ENCODE measurements at places on chromosomes 4 and X.

DNA sequence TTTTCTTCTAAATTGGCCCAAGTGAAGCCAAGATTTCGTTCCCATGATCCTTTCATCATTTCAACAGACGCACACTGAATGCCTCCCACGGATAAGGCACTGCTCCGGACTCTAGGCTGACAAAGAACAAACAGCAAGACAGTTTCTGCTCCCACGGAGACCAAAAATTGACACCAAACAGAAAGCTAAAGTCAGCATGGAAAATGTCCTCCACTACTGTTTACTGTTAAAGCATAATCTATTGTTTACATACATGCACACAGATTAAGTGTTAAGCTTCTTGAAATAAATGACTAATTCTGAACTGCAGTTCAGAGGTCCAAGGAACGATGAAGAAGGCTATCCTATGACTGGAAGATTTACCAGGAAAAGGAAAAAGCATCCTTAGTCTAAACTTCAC is 199.6 kb downstream of the AASDH start:
- no peak for DNase-seq
- H3K4me3 ChIP-seq, result no peak overlapping the region

DNA sequence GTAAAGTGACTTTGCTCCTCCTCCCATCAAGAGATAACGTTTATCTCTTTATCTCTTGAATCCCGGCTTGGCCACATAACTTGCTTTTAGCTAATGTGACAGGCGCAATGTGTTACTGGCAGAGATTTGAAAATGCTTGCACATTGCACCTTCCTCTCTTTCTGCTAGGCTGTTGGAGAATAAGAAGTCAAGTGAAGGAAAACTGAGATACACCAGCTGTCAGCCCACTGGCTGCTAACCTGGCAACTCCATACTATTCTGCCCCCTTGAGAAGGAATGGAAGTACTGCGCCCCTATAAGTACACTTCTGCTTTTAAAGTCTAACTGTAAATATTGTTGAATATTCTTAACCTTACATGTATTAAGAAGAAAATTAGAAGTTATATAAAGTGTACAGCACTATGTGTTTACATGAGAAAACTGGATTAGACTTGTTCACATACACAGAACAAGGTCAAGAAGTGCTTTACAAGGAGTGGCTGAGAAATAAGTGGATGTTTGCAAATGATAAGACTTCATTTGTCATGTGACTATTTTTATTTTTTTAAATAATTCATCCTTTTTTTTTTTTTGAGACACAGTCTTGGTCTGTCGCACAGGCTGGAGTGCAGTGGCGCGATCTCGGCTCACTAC is 424.5 kb upstream of the CTSO start:
- no peak overlapping the region for H3K27ac ChIP-seq
- no peak for DNase-seq
- H3K4me3 ChIP-seq, result no peak overlapping the region
- H3K4me1 ChIP-seq, result no peaks in the 10 kb centered on the region

- H3K4me1 ChIP-seq, result peaks cover 2% of the 10 kb centered on the region
- no peaks in the 10 kb centered on the region for H3K27me3 ChIP-seq
- H3K36me3 ChIP-seq, result peaks cover 3% of the 10 kb centered on the region
- no peak for DNase-seq
- H3K27ac ChIP-seq, result no peak overlapping the region
- no peak overlapping the region for H3K4me3 ChIP-seq
Observed at GRCh38 chr4:53055716-53056403, 193.7 kb downstream of the RASL11B start.

DNA sequence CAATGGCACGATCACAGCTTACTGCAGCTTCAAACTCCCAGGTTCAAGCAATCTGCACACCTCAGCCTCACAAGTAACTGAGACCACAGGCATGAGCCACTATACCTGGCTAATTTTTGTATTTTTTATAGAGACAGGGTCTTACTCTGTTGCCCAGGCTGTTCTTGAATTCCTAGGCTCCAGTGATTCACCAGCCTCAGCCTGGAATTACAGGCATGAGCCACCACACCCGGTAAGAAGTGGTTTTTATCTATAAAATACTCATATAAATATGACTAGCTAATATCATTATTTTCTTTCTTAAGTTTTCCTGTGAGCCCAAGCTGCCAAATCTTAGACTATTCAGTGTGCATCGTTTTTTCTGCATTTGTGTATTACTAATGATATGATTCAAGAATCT is 4.4 kb downstream of the SCFD2 start:
- H3K27me3 ChIP-seq, result peaks cover 11% of the 10 kb centered on the region

GRCh38 chrX:47171996-47172395 is 21.6 kb upstream of the UBA1 start:
- no peaks in the 10 kb centered on the region for H3K4me1 ChIP-seq
- no peak for DNase-seq
- H3K27ac ChIP-seq, result no peak overlapping the region
- H3K4me3 ChIP-seq, result no peak overlapping the region
- peaks cover 4% of the 10 kb centered on the region for H3K36me3 ChIP-seq
